ENCODE measurements at places on chromosomes 2 and 18.

- DNase-seq, result no peak
Measured at GRCh38 chr2:113274432-113274831, 4.3 kb downstream of the PAX8 start.

DNA sequence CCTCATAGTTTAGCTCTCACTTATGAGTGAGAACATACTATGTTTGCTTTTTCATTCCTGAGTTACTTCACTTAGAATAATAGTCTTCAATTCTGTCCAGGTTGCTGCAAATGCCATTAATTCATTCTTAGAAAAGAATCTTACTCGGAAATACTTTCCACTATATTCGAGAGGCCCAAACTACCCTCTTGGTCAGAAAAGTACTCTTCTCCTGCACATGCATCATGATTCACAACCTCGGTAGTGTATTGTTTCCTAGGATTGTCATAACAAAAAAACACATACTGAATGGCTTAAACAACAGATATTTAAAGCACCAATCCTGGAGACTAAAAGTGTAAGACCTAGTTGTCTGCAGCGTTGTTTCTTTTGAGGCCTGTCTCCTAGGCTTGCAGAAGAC, 364.0 kb upstream of the SLC14A2 start:
- DNase-seq, result no peak

DNA sequence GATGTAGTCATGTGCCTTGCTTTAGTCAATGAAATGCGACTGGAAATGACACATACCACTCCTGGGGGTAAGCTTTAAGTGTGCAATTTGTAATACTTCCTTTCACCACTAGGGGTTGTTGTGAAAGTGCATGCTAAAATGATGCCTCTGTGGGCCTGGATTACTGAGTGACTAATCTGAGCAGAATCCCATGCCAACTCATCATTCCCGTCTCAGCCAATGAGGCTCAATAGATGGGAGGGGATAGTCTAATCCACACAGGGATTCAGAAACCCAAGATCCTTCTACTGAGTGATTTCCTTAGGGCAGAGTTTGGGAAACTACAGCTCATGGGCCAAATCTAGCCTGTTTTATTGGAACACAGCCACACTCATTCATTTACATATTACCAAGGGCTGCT, 54.0 kb downstream of the HRH4 start:
- no peak for DNase-seq

GRCh38 chr2:31299547-31299946, 65.6 kb downstream of the EHD3 start:
- no peak for DNase-seq

DNA sequence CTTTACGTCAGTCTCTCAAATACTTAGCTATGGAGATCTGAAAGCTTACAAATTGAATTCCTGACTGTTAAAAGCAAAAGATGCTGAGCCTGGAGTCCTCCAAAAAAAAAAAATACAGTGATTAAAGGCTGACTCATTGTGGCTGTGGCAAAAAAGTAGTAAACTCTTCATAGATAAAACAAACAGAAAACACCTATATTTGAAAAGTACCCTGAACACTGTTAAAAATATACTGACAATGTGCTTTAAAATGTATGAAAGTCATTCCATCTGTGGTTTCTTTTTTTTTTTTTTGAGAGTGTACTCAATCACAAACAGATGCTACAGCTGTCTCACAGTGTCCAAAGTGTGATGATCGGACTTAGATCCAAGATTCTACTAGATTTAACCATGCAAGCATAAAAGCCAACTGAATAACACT, 267.6 kb upstream of the CYP26B1 start:
- no peak for DNase-seq

GRCh38 chr18:6601241-6601640, 128.3 kb upstream of the ARHGAP28 start:
- DNase-seq, result no peak

DNA sequence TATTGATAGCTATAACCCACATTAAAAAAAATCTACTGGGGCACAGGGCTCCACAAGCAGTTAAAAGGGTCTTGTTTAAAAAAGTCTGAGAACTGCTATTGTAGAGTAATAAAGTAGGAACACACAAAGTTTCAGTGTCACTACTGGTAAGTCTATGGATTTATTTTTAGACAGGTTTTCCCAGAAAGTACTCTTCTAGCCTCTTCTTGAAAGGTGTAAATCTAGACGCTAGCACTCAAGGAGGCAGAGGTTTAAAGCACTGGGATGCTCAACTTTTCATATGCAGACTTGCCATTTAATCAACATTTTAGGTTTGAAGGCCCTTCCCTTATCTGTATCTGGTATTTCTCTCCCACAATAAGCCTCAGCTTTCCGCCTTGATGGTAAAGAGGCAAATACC, 33.4 kb downstream of the FBXO11 start:
- no peak for DNase-seq

- DNase-seq, result no peak
Measured at GRCh38 chr2:112433932-112434730, 686 bp upstream of the RGPD8 start.

- DNase-seq, result no peak
Measured at GRCh38 chr18:63071701-63072141, 247.8 kb downstream of the BCL2 start.

DNA sequence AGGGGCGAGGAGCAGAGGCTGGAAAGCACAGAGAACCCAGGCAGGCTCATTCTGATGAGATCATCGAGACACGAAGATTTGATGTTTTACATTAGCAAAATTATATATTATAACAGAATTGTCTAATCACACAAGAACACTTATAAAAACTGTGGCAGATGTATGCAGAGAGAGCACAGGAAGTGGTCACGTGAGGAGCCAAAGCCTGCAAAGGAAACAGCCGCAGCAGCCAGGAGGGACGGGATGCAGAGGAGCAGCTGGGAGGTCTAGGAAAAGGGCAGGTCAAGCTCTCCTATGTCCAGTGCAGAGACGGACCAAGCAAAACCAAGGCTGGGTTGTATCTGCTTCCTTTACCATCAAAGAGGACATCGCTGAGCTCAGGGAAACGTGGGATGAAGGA, 355.1 kb upstream of the MYT1L start:
- DNase-seq, result no peak

- DNase-seq, result no peak
Measured at GRCh38 chr2:235494716-235495372, 1.0 kb downstream of the AGAP1 start.

DNA sequence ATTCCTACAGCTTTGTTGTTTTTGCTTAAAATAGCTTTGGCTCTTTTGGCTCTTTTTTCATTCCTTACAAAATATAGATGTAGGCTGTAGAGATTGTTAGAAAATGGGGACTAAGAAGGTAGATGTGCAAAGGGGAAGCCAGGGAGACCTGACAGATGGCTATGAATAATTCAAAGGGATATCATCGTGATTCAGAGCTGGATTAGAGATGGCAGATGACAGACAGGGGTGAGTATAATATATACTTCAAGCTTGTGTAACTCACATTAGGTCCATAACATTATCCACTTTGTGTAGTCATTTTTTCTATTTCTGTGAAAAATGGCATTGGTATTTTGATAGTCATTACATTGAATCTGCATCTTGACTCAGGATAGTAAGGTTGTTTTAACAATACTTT, 422.9 kb upstream of the ST6GAL2 start:
- DNase-seq, result no peak

DNA sequence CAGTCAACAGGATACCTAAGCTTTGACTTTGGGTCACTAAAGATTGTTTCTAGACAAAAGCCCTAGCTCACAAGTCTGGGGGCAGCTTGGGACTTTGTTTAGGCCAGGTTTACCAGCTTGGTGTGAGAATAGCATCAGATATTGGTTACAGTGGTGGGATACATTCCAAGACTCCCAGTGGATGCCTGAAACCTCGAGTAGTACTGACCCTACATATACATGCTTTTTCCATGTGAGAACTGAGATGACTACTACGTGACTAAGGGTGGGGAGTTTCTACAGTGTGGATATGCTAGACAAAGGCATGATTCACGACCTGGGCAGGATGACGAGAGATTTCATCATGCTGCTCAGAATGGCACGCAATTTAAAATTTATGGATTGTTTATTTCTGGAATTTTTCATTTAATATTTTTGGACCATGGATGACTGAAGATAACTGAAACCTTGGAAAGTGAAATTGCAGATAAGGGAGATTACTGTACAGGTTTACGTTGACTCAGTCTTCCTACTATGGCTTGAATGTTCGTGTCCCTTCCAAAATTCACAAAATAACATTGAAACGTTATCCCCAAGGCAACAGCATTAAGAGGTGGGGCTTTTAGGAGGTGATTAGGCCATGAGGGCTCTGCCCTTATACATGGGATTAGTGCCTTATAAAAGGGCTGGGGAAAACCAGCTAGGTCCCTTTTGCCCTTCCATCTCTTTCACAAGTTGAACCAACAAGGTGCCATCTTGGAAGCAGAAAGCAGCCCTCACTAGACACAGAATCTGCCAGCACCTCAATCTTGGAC, 50.2 kb upstream of the CTAGE1 start:
- no peak for DNase-seq

GRCh38 chr18:905307-905947, 756 bp downstream of the ADCYAP1 start:
- no peak for DNase-seq

- no peak for DNase-seq
Measured at GRCh38 chr18:22912835-22913234, 20.3 kb upstream of the RBBP8 start.

DNA sequence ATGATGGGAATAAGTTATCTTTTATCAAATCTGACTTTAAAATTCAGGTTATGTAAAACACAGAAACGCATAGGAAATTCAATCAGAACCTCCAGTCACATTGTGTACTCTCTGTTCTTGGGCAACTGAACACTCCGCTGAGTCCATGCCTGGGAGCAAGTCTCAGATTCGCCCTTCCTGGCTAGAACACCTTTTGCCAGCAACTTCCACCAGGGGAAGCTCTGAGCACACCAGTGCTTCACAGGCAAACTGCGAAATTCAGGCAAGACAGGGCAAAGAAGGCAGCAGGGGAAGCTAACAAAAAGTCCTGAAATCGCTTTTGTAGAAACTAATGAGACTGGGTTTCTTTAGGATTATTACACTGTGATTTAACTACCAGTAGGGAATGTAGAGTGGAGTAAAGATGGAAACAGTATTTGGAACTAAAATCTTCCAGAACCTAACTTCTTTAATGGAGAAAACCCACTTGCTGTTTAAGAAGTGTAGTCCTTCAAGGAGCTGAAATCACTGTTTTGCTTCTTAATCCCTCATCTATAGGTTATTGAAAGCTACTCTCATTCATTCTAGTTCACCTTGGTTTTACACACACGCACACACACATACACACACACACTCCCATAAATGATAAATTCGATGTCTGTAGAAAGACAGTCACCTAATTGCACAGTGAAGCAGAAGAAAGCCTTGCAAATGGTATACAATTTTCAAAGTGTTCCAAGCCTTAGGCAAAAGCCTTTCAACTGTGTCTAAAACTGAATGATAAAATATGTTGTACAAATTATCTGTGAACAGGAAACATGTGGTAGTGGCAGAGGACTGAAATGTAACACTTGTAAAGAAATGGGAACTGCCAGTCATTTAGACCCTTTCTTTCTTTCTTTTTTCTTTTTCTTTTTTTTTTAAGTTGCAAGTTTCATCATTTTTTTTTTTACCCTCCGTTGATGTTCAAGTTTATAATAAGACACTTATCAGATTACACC, 214.5 kb downstream of the TMEM182 start:
- no peak for DNase-seq

- no peak for DNase-seq
Measured at GRCh38 chr2:163701399-163702195, 34.2 kb downstream of the FIGN start.

- no peak for DNase-seq
Measured at GRCh38 chr2:116754381-116755101, 1060.0 kb upstream of the DDX18 start.

- no peak for DNase-seq
Measured at GRCh38 chr2:68483011-68483410, 15.6 kb downstream of the APLF start.

DNA sequence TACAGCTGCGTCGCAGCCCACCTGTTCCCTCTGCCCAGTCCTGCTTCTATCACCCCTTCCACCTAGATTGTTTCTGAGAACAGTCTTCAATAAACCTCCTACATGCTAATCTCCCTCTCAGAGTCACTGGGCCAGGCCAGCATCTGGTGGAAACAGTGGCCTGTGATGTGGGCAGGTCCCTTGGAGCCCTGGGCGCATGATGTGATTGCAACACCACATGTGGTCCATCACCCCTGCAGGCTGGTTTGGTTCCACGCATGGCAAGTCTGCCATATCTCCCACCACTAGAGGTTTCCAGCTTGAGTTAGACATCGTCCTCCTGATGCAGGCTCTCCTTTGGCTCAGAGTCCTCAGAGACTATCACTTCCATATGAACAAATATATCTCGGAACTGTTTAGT, 83.5 kb downstream of the PRKCE start:
- no peak for DNase-seq

DNA sequence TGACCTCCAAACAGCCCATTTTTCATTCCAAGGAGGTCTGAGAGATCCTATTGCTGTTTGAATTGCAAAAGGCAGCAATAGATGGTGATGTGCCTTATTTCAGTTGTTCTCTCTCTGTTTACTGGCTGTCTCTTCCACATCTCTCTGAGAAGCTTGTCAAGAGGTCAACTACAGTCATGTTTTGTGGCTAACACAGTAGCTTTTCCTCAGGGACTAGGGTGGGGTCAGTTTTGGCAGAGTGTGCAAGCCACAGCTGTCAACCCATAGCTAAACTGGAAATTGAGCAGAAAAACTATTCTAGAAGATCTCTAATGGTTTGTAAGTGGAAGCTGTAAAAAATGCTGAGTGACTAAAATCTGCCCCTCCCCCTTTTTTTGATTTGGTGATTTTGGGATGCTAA, 67.1 kb downstream of the DIS3L2 start:
- DNase-seq, result no peak

DNA sequence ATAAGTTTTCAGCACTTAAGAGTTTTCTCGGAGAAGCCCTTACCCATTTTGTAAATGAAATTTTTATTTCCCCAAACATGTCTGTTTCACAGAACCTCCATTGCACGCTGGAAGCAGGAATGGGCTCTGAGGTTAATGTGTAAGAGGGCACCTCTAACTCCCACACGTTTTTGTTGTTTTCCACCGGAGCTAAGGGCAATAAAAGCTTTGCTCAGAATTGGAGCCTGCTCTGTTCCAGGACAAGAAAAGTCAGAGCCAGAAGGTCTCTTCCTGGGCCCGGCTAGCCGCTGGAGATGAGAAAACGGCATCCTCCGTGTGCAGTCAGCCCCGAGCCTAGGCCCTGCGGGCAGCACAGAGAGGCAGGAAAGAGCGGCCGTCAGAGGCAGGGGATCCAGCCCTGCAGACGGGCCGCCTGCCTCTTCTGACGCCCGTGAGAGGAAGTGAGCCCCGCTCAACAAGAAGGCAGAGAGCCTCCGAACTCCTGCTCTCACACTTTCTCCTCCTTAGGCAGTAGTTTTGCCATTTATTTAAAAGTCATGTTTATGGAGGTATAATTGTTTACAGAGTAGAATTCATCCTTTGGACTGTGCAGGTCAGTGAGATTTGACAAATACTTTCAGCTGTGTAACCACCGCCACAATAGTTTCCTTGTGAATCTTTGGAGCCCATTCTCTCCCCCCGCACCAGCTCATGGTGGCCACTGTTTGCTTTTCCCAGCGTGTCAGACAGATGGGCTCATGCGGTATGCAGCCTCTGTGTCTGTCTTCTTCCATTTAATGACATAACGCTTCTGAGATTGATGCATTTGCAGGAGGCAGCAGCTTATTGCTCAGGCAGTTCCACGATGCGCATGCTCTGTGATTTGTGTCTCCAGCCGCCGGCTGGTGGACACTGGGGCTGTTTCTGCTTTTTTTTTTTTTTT, 117.3 kb downstream of the GALR1 start:
- no peak for DNase-seq
